ENCODE measurements at places on chromosomes 13 and 19.
A peak's percentile ranks its signal among the peaks of the same experiment; 100 is the strongest.

DNA sequence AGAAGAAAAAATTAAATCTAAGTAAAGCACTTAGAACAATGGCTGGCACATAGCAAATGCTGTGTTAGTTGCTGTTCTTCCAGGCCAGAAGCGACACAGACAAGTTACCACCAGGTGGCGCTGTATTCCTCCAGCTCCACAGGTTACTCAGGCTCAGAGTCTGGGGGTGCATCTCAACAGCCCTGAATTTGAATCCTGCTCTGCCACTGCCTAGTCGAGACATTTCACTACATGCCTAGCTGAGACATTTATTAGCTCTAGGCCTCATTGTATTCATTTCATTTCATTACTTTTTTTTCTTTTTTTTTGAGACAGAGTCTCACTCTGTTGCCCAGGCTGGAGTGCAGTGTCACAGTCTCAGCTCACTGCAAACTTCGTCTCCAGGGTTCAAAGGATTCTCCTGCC, 16.4 kb upstream of the CYP2B6 start:
- DNase-seq, result peak; percentile 83

DNA sequence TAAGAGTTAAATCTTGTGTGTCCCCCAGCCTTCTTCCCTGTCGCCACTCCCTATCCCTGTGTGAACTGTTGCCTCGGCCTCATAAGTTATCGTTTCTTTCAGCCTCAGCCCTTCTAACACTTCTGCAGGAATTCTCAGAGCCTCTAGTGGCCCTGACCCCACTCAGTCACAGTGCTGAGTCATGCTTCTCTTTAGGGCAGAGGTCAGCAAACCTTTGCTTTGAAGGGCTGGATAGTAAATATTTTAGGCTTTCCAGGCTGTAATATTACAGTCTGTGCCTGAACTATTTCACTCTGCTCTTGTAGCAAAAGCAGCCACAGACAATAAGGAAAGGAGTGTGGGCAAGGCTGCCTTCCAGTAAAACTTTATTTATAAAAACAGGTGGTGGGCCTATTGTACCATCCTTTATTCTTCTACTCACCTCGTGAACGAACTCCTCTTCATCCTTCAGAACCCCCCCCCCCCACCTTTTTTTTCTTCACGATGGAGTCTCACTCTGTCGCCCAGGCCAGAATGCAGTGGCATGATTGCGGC, 22.1 kb downstream of the MYO9B start:
- DNase-seq, result no peak

DNA sequence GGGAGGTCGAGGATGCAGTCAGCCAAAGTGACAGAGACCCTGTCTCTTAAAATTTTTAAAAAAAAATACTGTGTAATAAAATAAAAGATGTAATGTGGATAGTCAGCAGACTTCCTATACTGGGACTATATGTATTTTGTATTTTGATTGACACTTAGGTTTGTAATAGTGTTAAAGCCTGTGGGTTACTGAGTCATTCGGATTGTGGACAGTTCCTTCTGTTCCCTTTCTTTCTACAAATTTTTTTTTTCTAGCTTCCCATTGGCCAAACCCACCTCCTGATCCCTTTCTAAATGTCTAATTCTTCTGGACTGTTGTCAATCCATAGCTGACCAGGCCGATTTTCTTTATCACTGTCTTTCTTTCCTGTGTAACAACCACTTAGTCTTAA, 108.0 kb downstream of the DNAJC3 start:
- DNase-seq, result no peak

- no peak for DNase-seq
These were observed 62.8 kb upstream of the DIAPH3 start for GRCh38 chr13:60226507-60226906.

GRCh38 chr13:25738342-25739196, 313.2 kb downstream of the SHISA2 start:
- DNase-seq, result no peak

DNA sequence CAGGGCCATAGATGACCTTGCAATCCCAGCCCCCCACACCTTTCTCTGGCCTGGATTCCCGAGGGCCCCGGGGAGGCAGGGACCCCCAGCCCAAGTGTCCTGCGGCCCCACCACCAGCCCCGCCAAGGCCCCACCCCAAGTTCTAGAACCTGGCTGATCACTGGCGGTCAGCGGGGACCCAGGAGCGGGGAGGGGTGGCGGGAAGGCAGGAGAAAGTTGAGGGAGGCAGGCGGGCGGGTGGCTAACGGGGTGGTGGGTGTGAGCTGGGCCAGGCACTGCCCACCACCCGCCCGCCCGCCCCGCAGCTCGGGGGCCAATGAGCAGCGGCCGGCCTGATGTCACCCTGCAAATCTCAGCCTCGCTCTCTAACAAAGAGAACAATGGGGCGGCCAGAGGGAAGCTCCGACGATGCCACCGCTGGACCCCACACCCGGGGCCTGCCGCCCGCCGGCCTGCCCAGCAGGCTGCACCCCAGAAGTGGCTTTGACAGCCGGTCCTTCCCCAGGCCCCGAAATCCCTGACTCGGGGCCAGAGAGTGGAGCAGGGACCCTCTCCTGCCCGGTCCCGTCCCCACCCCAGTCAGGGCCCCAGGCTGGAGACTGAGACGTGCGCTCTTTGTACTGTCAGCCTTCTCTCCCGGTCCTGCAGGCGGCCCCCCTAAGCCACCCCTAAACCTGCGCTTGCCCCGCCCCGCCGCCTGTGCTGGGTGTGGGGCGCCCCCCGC, 1.6 kb downstream of the MEX3D start:
- no peak for DNase-seq

- peak; percentile 40 for DNase-seq
These were observed at the start of gene STAP2 for GRCh38 chr19:4338441-4339355. TSS of gene STAP2 (minus strand) at chr19:4338827. CDS start at chr19:4338753, 74 bp downstream.

GRCh38 chr19:29106346-29106885, 106.5 kb downstream of the UQCRFS1 start:
- no peak for DNase-seq

DNA sequence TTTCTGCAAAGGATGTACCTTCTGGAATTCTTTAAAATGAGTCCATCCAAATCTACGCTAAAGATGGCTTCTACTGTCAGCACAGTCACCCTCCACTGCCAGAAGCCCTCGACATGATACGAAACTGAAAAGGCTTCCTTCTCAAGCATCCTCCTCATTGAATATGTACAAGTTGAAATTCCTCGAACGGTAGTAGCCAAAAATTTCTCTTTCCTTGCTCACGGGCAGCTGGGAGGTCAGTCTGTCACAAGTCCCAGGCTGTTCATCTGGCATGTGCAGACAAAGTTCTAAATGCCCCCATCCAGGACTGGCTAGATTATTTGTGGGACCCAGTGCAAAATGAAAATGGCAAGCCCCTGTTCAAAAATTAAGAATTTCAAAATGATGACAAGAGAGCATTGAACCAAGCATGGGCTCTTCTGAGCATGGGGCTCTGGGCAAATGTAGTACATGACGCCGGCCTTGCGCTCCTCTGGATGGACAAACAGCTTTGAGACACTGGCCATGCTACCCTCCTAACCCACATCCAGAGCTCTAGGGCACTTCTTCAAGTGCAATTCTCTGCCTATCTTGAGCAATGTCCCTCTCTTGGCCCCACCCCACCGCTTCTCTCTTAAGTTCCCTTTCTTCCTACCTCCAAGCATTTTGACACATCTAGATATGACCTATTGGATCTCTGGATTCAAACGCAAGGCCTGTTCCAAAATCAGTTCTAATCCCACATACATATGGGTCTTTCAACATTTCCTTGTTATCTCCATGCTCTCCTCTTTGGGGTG, 78.9 kb upstream of the FLT1 start:
- no peak for DNase-seq

DNA sequence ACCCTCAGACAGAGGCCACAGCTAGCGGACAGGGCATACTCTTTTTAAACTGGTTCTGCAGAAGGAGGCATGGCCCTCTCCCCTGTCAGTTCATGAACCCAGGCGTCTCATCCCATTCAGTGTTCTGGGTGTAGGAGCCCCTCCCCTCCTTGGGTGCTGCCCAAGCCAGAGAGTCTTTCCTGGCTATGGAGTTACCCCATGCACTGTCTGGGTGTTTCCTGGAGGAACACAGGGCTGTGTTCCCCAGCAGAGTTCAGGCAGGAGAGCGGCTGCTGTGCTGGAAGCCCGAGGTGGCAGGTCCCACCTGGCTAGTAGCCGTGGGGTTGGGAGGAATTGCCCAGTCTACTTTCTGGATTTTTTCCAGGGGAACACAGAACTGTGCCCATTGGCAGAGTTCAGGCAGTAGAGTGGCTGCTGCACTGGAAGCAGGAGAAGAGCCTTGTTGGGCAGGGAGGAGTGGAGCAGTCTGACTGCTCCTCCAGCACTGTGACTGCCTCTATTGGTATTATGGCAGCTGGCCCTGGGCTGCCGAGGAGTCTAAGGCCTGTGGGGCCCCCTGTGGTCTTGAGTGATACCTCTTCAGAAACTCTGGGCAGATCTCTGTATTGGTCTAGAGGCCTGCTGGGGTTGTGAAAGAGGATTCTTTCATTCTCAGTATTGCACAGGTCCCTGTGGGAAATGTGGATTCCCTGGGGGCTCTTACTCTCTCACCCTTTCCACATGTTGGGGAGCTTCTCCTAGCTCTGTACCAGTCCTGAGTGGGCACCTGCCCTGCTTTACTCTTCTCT, 168.3 kb downstream of the PCDH20 start:
- no peak for DNase-seq

GRCh38 chr13:24149246-24150032, 11.1 kb upstream of the SPATA13 start:
- DNase-seq, result no peak

DNA sequence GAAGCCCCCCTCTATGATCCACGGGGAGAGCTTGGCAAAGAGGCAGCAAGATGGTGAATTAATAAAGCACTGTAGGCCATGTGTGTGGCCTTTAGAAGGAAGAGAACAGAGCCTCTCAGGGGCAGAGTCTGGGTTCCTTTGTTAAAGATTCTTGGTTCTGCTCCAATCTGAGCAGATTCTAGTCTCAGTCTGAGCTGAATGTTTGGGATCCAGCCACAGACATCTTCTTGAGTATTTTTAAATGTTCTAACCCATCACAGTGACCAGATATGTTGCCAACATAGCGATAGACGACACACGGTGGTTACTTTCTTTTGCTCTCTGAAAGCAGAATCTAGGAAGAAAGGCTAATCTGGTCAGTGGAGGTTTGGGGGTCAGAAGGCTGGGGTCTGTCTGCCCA, 147.5 kb upstream of the GPR12 start:
- DNase-seq, result no peak

DNA sequence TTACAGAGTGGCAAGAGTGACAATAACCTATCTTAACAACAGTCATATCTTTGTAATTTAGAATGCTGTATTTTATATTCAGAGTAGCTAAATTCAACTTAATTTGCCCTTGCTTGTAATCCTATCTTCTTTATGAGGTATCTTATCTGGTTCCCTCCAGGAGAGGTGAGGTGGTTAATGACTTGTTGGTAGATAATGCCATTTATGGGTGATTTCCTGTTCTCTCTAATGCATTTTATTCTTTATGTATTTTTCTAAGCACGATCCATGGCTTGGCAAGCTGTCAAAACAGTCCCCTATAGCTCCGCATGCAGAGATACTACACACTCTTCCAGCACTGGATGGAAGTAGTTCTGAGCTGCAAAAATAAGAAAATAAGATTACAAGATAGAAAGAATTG, 267.9 kb downstream of the LMO7 start:
- no peak for DNase-seq

GRCh38 chr19:45564131-45564780, 20.3 kb downstream of the OPA3 start:
- DNase-seq, result no peak

GRCh38 chr13:26457212-26457611, 100.3 kb upstream of the WASF3 start:
- DNase-seq, result no peak

DNA sequence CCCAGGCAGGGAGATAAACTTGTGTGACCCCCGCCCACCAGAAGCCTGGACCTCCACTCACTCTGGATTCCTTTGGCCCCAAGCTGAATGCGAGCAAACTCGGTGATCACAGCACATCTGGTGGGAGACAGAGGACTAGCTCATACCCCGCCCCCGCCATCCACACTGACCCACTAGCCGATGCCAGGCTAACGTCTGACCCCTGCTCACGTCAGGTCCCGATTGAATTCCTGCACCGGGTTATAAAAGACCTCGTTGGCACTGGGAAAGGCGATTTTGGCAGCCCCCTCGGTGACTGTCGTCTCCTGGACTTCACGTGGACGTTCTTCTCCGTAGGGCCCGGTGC, 631 bp downstream of the TRMT1 start:
- DNase-seq, result no peak

DNA sequence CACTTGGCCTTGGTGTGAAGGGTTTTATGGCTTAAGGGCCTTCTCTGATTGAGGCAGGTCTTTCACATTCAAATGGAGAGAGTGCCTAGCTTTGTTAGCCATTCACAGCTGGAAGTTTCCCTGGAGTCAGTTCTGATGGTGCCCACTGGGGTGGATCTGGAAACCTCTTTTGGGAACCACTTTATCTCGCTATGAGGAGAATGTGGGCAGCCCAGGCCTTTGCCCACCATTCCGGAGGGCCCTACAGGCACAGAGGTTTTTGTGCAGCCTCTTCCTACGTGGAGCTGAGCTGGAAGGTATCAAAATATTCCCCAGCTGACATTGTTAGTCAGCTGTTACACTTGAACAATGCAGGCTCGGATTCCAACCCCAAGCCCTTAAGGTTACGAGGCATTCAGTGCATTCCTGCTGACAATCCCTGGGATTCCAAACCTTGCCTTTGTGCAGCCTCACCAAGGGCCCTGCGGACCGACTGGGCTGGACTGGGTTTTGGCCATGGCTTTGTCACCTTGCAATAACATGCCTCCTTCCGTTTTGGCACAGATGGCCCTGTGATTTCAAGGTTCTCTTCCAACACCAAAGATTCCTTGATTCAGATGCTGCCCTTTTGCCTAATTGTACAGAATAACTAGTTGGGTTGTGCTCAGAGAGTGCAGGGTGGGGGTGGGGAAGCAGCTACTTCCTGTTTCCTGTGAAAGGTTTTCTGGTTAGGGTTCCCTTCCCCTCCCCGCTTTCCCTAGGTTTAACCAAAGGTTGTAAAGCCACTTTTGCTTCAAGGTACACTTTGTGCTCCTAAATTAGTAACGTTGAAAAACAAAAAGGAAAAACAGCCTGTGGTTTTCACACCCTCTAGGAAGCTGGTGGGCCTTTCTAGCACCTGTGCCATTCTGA, 27.0 kb downstream of the SAE1 start:
- peak; percentile 36 for DNase-seq

DNA sequence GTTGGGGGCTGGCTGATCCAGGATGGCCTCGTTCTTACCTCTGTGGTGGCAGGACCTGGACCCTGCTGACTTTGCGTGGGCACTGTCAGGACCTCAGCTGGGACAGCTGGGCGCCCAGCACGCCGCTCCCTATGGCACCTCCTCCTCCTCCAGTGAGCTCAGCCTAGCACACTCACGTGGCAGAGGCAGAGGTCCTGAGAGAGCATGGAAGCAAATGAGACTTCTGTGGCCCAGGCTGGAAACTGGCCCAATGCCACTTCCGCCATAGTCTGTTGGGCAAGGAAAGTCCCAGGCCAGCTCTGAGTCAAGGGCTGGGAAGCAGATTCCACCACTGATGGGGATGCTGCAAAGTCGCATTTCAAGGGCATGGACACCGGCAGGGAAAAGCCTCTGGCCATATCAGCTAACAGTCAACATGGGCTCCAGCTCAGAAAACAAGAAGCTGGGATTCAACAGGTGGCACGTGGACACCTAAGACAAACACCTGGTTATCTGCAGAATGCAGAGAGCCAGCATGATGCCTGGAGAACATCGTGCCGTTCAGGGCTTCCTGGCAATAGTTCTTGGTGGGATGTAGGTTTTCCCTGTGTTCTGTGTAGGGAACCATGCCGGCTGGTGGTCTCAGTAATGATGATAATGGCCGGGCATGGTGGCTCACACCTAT, 16.7 kb downstream of the MYBPC2 start:
- DNase-seq, result no peak

- DNase-seq, result no peak
These were observed 3.2 kb downstream of the ZNF441 start for GRCh38 chr19:11769995-11770394.

- DNase-seq, result peak; percentile 50
These were observed 26.3 kb downstream of the ZNF844 start for GRCh38 chr19:12090807-12091206.
